ENCODE measurements at places on chromosomes 2 and 18.

- DNase-seq = no peak
These were observed 106.8 kb upstream of the ZFP36L2 start for GRCh38 chr2:43333101-43333655.

- DNase-seq = no peak
These were observed 341.8 kb downstream of the ALK start for GRCh38 chr2:29579495-29580169.

GRCh38 chr2:211930331-211930730 lies 608.3 kb downstream of the ERBB4 start:
- DNase-seq = no peak

DNA sequence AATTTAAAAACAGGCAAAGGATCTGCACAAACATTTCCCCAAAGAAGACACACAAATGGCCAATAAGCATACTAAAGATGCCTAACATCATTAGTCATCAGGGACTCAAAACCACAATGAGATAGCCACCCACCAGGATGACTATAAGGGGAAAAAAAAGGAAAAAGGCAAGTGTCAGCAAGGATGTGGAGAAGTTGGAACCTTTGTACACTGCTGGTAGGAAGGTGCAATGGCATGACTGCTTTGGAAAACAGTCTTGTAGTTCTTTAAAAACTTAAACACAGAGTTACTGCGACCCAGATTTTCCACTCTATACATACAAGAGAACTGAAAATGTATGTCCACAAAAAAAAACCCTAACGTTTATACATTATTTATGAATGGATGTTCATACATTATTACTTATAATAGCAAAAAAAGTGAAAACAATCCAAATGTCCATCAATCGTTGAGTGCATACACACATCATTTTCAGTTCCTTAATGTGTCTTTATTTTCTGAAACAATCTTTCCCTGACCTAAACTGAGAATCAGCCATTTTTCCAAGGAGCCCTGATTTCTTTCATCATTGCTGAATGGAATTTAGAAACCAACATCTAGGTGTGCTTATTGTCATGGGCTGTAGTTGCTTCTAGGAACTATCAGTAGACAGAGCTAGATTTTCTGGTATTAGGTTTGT lies 64.7 kb upstream of the TLK1 start:
- no peak for DNase-seq

DNA sequence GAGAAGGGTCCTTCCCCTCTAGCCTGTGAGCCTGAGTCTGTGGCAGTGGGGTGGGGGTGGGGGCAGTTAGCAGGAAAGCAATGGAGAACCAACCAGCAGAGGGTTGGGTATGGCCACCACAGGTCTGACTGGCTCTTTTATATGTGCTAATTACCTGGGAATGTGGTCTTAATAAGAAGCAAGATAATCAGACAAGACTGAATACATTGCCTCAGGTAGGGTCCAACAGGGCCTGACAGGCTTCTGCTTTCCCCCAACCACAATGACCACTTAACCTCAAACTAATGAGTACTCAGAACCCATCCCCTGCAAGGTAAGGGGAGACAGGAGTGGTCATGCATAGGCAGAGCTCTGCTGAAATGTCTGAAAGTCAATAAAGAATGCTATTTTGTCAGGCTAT lies 39.2 kb upstream of the GALNT1 start:
- no peak for DNase-seq

GRCh38 chr2:172013396-172013795 lies 13.6 kb downstream of the METAP1D start:
- no peak for DNase-seq

GRCh38 chr2:98188351-98189046 lies 101.5 kb downstream of the VWA3B start:
- no peak for DNase-seq

DNA sequence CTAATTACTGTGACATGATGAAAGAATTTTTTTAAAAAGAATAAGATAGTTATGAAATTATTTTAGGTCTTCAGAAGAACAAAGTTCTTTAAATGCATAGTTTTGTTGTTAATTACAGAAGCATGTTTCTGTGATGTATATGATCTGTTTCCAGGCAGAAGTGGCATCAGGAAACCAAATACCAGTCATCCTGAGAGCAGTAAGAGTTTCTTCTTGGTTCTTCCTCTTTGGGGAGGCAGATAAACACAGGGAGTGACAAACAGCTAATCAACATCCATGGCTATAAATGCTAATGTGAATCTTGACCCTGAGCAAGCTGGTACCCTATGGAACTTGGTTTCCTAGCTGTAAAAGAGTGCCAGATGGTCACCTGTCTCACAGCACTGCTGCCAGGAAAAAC lies 29.2 kb downstream of the WIPF1 start:
- no peak for DNase-seq

- DNase-seq = no peak
These were observed 53.1 kb downstream of the CHRNA1 start for GRCh38 chr2:174711206-174711605.

DNA sequence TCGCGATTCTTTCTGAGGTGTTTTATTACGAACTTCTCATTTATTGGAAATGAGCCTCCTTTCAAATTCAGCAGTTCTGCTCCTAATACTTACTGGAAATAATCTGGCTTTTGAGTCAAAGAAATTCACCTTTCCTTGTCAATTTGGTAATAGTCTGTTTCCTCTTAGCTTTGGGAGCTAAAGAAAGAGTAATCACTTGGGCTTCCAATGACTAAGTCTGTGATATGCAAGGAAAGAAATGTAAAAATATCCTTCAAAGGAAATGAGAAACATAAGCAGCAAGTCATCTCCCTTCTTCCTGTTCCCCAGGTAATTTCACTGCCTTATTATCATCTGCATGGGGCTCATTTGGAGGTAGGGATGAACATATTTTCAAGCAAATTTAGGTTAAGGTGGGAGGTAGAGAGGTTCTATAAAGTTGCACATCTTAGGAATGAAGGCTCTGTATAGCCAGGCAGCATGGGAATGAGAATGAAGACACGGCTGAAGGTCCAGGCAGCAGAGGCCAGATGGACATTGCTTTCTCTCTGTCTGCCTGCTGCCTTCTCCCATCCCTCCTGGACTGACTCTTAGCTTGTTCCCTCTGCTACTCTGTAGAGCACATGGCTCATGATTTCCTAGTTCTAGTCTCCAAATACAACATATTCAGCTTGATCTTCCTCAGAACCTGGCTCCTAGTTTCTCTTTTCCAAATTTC lies 1.0 kb downstream of the SPP2 start:
- no peak for DNase-seq

DNA sequence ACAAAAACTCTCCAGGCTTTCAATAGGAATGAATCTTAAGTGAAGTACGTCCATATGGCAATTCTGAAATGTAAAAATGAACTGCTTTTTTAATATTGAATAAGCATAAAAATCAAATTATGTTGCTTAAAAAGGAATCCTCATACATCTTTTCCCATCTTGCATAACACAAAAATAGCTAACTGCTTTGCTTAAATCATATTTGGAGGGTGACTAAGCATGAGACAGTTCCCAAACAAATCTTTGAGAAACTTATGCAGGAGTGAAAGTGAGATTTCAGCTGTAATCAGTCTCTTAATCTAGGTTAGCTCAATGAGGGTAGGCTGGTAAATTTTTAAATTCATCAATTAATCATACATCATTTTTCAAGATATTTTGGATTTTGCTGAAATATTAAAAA lies 111.5 kb downstream of the MBD5 start:
- DNase-seq = no peak

Data from activated gamma-delta T cell treated with Interleukin-2 at 50 U/mL for 16 hours (primary cell).